Glomerular endothelial cell (primary cell): ENCODE measurements at places on chromosomes 7 and 10.

- no peak for DNase-seq
These were observed 186.2 kb upstream of the PRKCQ start for GRCh38 chr10:6766131-6766801.

DNA sequence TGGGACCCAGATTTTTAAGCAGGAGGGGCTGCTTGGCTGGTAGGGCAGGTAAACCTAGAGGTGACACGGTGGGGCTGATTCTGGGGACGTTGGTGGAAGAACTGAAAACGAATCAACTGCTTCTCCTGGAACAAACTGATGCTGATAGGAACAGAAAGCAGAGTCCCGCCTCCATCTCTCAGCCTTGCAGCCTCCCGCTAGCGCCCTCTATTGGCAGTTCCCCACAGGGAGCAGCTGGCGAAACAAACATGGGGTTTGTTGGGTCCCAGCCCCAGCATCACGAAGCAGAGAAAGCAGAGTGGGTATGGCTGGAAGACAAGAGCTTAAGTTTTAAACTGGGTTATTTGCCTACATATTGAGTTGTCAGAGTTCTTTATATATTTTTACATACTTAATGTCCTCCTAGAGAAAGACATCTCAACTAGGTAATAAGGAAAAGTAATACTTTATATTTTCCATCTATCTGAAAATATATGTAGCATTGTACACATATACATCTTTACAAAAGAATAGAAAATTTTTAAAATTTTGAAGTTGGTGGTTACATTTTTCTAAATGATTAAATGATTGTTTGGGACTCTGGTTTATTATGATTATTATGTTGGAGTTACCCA is 42.3 kb upstream of the FOXI2 start:
- DNase-seq: no peak

DNA sequence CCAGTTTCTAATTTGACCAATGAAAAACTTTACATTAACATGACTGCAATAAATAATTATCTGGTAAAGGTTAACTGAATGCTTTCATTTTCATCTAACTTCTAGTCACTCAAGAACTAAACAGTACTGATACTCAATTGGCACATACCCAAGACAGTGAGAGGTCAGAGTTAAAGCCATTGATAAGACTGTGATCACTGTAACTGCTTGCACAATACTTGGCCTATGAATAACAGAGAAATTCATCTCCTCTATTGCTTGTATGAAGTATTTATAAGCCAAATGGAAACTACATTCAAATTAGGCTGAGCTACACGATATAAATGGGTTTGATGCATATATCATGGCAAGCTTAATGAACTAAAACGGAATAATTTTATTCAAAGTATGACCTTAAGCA is 43.0 kb downstream of the HERC4 start:
- DNase-seq: no peak

DNA sequence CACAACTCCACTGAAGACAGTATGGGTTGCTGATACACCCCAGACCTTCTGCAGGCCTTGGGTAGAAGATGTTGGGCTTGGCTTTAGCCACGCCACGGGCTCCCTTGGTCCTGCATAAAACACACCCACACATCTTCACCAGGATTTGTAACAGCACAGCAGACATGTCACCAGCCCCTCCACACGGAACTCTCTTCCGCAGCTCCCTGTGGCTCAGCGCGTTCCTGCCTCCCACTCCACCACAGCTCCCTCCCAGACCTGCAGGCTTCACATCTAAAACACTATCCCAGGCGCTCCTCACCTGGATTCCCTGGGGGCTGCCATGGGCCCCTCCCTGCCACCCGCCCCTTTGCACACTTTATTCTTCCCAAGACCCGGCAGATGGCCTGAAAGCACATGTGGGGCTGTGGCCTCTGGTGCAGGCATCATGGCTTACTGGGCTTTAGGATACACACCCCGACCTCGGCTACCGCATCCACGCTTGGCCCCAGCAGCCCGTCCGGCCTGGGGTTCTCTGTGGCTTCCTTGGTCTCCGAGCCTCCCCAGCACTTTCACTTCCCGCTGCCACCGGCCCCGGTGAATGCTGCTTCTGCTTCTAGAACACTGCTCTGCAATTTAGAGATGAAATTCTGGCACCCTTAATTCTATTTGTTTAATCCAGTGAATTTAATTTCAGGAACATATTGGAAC is 432.9 kb downstream of the DNAJB6 start:
- no peak for DNase-seq

DNA sequence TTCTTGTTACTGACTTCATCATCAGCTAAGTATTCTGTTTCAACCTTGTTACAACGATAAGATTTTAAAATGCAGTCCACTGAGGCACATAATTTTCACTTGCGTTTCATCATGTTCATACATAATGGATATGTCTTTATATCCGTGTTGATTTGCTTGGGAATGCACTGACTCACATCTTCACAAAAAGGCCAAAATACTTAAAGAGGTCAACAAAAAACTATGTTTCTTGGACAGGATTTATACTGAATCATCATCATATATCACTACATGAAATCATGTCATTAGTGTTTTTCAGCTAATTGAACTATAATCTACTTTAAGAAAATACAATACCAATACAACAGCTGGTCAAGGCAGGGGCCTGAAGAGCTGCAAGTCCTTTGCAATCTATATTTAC is 324.5 kb upstream of the KLF6 start:
- DNase-seq: no peak

- no peak for DNase-seq
These were observed 176.2 kb downstream of the TWIST1 start for GRCh38 chr7:18941207-18941606.

GRCh38 chr7:67843001-67843565 is 846.5 kb downstream of the TYW1 start:
- DNase-seq: no peak

DNA sequence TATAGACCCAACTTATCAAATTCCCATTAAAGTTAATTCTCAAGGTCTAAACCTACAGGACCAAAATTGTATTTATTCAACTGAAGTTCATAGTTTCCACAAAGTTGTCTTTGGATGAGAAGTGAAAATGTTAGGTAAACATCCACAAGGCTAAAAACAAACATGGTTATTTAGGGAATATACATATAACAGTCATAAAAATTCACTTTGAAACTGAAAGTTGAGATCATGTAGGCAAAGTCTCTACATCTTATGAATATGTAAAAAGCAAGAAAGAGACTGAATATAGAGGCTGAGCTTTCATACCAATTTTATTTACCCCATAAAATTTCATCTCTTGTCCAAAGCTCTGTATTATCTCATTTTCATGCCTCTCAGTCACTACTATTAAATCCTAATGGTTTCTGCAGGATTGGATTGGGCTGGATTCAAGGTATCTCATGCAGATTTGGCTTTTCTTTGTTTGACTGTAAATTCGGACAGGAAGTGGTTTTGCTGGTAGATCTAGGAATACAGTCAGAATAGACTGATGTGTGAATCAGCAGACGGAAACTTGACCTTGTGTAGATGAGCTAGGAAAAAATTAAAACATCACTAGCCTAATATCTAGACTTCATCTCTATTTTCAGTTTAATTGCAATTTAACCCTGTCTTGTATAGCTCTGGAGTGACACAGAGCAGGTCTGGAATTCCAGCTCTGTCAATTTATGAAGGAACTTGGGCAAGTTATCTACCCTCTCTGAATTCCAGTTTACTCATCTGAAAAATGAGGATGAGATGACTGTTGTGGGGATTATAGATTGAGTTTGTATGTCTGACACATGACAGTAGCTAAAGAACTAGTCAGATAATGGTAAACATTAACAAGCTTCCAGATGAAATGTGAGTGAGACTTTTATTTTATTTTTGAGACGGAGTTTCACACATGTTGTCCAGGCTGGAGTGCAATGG is 27.3 kb upstream of the SKAP2 start:
- DNase-seq: no peak

GRCh38 chr7:68718097-68718551 is 880.2 kb upstream of the AUTS2 start:
- DNase-seq: no peak

- no peak for DNase-seq
These were observed 35.0 kb downstream of the CCDC146 start for GRCh38 chr7:77157446-77157845.

GRCh38 chr7:4629287-4629895 is 52.7 kb upstream of the FOXK1 start:
- DNase-seq: no peak
